ENCODE measurements at places on chromosomes 1 and 21.

DNA sequence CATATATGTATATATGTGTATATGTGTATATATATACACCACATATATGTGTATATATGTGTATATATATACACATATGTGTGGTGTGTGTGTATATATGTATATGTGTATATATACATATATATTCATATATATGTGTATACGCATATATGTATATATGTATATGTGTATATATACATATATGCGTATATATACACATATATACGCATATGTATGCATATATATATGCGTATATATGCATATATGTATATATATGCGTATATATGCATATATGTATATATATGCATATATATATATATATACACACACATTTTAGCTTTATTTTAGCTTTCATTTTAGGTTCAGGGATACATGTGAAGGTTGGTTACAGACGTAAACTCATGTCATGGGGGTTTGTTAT, 54.8 kb downstream of the PRKACB start:
- no peak for DNase-seq

- DNase-seq, result no peak
Observed at GRCh38 chr1:169576935-169577331, 9.3 kb downstream of the F5 start.

DNA sequence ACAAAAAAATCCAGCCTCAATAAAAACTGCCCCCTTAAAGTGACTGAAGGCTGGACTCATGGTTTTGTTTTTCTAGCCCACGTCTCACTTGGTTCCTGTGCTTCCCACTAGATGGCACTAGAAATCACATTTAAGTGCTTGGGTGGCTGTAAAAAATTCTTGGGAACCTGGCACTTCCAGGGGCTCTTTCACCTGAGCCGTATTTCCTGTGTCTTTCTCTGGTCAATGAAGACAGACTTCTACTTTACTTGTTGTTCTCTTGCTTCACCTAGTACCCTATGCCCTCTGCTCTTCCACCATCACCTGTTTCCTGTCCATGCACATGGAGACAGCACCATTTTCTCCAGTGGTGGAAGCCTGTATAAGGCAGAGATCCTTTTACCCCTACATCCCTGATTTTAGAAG, 20.0 kb downstream of the METTL13 start:
- no peak for DNase-seq

DNA sequence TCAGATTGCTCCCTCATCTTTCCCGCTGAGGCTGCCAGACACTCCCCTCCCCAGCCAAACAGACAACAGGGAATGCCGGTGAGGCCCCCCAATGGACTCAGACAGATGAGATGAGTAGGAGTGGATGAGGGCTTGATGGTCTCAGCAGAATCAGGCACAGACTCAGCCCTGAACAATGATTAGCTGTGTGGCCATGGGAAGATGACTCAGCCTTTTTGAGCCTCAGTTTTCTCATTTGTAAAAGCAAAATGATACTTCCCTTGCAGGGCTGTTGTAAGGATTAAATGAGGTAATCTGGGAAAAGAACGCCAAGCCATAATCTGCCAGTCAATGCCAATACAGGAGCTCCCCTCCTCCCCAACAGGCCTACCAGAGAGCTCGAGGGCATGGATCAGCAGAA, 12.4 kb downstream of the C1orf198 start:
- no peak for DNase-seq

DNA sequence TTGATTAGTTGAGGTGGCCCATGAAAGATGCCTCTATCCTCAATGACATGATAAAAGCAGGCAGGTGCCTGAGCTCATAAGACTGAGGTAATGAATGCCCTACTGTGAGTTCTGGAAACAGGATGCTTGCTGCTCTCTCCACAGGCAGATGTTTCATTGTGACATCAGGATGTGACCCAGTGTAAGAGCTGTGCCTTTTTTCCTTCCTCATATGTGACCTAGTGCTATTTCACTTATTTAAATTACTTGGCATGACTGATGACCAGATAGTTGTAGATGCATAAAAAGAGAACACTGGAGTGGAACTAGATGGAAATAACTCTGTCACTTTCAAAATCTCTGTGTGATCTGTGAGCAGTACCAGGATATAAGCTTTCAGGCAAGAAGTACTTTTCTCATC, 31.9 kb downstream of the KIF14 start:
- no peak for DNase-seq
